ENCODE measurements at places on chromosomes 7 and 10.

DNA sequence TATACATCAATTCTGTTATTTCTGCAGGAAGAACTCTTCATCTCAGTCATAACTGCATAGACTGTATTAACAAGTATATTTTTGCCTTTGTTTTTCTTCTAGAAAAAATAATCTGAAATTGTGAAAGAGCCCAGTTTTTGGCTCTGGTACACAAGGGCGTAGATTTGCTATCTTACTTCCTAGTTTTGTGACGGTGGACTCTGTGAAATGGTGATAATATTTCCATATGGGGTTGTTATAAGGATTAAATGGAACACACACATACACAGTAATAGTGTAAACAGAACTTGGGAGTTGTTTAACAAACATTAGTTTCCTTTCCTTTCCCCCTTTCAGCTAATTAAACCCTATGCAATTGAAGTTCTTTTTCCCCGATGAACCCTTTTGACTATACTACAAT, 108.7 kb downstream of the MKLN1 start:
- DNase-seq, result no peak

DNA sequence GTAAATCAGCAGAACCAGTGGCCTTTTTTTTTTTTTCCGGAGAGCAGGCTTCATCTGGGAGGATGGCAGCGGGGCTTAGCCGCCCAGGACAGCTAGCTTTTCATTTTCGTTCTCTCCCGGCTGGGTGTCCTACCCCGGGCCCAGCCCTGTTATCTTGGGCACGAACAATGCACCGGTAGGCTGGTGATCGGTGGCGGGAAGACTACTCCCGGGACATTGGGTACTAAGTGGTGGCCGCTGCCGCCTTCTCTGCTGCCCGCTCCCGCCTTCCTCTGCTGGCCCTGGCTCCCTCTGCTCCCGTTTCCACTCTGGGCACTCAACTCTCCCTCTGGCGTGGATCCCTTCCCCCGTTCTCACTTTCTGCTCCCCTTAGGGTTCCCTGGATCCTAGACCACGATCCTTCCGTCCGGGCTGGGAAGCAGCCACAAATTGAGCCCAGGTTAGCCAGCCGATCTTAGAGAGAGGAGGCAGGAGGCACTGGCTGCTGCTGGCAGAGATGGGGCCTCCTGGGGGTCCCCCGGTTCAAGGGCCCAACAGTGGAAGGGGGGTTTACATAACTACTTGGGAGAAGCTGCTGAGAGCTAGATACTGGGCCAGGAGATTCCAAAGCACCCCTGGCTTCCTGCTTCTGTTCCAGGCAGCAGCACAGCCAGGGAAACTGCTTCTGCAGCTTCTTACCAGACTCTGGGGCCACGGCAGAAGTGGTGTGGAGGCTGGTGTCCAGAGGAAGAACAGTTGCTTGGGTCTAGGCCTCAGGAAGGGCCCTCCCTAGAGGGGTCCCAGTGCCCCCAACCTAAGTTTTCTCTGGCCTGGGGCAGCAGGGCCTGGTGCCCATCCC, 1.8 kb downstream of the TLX1 start:
- no peak for DNase-seq

DNA sequence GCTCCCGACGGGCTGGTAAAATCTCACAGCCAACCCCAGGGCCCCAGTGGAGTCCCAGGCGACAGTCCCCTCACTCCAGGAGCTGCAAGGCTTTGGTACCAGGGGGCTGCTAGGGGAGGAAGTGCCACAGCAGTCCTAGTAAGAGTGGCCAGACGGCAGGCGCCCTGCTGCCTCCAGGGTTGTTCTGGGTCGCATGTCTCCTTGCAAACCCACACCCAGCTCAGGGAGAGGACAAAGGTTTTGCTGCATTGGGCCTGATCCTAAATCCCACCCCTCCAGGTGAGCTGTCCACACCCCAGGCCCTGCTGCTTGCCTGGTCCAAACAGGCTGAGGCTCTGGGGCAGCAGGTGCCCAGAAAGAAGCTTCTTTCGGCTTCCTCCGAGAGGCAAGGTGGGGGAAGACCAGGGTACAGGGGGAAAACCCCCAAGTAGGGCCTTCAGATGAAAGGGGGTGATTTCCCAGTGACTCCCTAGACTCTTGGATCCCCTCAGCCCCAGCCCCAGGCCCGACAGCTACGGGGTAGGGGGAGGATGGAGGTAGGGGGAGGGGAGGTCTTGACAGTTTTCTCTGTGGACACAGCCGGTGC, 4.2 kb upstream of the KCP start:
- DNase-seq, result no peak

DNA sequence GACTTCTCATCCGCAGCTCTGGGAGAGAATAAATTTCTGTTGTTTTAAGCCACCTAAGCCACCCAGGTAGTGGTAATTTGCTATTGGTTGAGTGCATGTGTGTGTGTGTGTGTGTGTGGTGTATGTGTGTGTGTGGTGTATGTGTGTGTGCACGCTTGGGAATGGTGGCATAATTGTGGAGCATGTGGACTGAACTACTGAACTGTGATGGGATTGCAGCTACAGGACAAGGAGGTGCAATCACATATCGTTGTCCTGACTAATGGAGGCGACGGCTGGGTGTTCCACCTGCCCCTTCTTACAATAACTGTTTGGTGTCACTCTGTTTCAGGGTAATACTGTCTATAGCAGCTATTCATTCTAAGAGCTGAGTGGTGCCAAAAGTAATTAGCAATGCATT, 448.7 kb upstream of the PFKP start:
- DNase-seq, result no peak

GRCh38 chr7:70322856-70323255, 724.6 kb downstream of the AUTS2 start:
- no peak for DNase-seq

GRCh38 chr7:51012569-51013217, 230.0 kb upstream of the GRB10 start:
- DNase-seq, result no peak

- DNase-seq, result no peak
These were observed 158.8 kb downstream of the CAMK1D start for GRCh38 chr10:12508165-12508564.

DNA sequence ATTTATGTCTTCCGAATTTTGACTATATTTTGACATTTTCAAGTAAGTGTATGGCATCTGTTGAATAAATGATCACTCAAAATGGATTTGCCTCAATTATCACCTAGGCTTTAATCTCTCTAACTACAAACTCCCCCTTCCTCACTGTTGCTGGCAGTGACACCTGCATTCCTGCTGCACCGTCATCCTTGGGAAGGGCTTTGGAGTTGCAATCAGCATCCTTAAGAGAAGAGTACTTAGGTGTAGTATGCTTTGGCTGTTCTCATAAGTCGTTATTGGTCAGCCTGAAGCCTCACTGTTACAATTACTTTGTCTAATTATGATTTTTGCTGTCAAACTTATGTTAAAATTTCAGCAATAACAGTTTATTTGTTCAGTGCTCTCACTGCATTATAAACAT, 415.0 kb downstream of the NRG3 start:
- no peak for DNase-seq

DNA sequence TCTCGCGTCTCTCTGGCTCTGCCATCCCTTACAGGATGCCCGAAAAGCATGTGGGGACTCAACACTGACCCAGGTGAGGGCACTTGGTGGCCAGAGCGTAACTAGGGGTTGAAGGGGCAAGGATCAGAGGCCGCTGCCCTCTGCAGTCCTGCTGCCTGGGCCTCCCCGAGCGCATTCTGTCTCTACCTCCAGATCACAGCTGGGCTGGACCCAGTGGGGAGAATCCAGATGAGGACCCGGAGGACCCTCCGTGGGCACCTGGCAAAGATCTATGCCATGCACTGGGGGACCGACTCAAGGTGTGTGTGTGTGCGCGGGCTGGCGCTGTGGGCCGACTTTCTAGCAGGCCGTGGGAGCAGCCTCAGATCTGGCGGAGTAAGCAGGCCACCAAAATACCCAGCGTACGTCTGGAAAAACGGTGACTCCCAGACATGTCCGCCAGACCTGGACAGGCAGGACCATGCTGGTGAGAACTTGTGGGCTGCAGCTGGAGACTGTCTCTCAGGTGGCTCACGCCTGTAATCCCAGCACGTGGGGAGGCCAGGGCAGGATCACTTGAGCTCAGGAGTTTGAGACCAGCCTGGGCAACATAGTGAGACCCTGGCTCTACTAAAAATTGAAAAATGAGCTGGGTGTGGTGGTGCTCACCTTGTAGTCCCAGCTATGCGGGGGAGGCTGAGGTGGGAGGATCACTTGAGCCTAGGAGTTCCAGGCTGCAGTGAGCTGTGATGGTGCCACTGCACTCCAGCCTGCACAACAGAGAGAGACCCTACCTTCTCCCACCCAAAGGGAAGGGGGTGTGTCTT, 3.2 kb downstream of the GNB2 start:
- DNase-seq, result no peak

DNA sequence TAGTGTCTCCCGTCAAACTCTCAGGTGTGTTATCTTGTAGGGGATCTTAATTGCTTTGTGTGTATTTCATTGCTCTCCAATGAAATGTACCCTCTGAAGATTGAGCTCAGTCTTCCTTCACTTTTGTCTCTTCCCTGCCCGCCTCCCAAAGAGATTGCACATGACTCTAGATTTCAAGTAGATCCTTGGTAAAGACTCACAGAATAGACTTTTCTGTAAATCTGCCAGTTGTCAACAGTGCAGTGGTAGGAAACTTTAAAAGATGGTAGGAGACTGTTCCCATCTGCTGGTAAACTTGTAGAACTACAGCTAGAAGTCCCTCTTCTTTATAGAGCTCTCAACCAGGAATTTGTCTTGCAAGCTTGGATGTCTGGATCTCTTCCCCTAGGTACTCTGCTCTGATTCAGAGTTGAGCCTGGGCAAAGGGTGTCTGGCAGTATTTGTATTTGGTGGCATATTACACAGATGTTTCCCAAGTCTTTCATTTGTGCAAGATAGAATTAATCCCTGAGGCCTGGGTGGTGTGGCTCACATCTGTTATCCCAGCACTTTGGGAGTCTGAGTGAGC, 9.6 kb downstream of the CCL26 start:
- peak; percentile 48 for DNase-seq

DNA sequence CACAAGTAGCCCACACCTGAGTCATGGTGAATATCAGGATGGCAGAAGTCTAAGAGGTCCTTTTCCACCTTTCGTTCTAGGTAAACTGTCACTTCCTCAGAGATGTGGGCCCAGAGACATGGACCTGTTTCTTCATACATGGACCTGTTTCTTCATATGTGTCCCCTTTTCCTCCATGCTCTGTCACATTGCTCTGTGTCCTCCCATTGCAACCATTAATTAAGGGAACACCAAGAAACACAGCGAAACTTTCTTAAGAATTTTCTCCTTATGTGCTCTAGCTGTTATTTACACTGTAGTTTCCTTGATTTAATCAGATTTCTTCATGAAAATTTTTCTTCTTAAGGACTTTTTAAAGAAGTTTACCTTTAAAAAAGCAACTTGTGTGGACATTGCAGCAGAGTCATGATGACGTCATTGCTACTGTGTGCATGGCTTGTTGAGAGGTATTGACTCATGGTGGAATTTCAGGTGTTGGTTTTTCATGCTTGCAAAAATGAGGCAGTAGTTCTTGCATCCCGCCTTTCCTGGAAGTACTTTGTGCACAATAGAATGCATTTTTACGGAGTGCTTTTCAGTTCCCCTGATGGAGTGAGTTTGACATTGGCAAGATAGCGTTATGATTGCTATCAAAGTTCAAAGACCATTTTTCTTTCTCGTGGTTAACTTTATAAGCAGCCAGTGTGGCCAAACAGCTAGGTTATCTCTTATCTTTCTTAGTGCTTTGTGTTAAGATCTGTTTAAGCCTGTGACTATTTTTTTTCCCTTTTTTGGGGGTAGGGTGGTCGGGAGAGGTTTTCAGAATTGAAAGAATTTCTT, 37.7 kb downstream of the CFAP58 start:
- peak; percentile 76 for DNase-seq

DNA sequence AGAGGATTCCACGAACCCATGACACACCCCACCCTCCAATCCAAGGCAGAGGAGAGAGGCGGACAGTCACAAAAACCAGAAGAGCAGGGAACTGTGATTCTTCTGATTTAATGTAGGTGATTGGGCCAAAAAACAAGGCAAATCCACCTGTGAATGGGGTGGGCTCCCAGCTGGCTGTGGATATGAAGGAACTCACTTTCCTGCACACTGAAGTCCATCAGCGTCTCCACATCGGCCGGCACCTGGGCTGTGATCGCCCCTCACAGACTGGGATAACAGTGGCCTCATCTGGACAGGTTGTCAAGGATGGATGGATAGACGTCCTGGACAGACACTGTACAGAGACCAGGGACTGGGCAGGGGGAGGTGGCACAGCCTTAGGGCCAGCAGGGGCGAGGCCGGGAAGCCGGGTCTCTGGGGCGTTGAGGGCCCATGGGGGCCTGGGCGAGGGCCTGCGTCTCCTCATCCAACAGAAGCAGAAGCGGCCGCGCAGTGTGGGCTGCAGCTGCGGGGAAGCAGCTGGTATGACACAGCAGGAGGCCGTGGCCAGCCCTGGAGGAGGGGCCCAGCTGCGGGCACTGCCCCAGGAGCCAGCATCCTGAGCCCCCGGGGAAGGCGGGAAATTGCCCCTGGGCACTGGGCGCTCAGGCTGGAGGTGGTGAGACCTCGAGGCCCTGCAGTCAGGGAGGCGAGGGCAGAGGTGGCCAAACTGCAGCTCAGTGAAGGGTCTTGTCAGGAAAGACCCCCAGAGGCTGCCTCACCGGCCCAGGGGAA, 54.2 kb downstream of the DIP2C start:
- no peak for DNase-seq

DNA sequence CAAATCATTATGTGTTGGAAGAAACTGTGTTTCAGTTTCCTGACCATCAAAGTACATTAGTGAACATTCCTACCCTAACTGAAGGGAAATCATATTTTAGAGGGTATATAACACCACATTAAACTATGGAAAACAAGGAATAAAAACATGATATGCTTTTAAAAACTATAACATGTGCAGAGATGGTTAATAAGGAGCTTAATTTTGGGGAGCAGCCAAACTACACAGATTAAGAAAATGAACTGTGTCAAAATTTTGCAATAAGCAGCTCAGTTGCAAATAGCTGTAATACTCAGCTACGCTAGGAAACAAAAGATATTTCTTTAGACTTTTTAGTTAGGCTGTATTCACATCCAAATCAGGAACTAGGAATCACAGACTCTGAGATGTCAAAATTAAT, 1115.7 kb upstream of the CELF2 start:
- no peak for DNase-seq

DNA sequence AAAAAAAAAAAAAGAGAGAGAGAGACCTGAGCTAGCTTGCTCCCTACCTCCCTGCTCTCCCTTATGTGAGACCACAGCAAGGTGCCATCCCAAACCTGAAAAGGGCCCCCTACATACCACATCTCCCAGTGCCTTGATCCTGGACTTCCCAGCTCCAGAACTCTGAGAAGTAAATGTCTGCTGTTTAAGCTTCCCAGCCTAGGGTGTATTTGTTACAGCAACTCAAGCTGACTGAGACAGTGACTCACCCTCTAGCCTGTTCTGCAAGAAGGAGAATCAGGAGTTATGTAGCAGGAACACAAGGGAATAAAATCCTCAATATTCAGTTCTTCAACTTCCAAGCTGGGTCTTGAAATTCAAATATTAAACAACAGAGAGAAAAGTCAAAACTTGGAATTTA, 52.1 kb upstream of the TMEM72 start:
- DNase-seq, result no peak

- no peak for DNase-seq
These were observed 38.0 kb upstream of the RTKN2 start for GRCh38 chr10:62306663-62307062.

All from Jurkat, Clone E6-1 (cell line).